ENCODE measurements at places on chromosomes 11 and 22.
A peak's percentile ranks its signal among the peaks of the same experiment; 100 is the strongest.

- no peak for DNase-seq
Measured at GRCh38 chr22:40714499-40715337, 35.4 kb downstream of the MCHR1 start.

DNA sequence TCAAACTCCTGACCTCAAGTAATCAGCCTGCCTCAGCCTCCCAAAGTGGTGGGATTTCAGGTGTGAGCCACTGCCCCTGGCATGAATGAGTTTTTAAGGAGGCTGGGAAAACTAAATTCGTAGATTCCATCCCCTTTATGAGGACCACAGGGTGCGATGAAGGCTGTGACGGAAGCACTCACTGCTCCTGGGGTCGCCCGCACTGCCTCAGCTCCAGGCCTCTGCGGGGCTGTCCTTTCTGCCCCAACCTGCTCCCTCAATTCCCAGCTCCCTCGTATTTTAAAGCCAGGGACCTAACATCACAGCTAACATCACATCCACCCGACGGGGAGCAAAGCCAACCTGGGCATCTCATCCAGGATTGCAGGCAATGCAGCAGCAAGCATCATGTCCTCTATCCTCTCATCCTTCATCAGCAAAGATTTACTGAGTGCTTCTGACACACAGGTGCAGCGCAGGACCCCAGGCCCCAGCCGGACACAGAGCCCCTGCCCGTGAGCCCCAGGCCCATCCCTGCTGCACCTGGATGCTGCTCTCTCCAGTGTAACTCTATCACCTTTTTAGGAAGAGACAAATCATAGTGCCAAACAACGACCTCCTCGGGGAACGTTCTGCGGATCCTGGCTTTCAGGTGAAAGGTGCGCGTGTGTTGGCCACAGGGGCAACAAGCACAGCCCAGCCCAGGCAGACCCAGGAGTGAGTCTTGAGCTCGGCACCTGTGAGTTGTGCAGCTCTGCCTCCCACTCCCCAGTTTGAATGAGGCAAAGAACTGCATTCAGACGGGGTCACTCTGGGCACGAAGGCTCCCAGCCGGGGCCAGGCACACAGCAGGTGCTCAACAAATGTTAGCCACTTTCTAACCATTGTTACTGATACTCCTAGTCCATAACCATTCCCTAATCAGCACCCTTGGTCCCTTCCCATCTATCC is 134.3 kb downstream of the CRYBB2 start:
- DNase-seq, result no peak

- DNase-seq, result no peak
Measured at GRCh38 chr22:37427711-37428635, 694 bp upstream of the ELFN2 start.

GRCh38 chr22:43129426-43130425 is 13.5 kb downstream of the MCAT start:
- DNase-seq, result no peak

DNA sequence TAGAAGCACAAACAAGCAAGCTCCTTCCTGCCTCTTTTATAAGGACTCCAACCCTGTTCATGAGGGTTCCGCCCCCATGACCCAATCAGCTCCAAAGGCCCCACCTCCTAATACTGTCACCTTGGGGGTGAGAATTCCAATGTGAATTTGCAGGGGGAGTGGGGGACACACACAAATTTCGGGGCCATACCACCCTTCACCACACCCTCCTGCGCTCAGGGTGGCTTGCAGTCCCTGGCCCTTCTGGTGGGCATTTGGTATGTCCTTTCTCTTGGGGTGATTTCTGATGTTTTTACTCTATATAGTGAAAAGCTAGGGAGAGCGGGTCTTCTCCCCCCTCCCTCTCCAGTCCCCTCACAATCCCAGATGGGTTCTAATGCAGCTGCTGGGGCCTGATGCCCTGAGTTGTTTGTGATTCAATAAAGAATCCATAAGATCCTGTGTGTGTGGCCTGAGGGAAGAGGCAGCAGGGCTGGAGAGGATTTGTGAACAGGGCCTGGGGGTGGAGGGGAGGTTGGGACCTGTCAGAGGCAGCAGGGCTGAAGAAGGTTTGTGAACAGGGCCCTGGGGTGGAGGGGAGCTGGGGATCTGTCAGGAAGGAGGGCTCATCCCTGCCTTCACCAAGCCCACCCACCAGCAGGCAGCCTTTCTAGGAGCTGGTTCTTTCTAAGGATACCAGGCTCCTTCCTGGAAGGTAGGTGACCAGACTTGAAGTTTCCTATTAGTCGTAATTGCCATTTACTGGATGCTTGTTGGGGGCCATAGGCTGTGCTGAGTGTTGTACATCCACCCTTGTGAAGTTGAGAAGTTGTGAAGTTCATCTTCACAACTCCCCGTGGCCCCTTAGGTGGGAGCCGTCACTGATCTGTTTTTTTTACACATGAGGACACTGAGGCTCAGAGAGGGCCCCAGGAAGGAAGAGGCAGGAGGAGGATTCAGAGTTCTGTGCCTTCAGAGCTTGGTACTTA is 7.9 kb downstream of the SLC35C1 start:
- no peak for DNase-seq

DNA sequence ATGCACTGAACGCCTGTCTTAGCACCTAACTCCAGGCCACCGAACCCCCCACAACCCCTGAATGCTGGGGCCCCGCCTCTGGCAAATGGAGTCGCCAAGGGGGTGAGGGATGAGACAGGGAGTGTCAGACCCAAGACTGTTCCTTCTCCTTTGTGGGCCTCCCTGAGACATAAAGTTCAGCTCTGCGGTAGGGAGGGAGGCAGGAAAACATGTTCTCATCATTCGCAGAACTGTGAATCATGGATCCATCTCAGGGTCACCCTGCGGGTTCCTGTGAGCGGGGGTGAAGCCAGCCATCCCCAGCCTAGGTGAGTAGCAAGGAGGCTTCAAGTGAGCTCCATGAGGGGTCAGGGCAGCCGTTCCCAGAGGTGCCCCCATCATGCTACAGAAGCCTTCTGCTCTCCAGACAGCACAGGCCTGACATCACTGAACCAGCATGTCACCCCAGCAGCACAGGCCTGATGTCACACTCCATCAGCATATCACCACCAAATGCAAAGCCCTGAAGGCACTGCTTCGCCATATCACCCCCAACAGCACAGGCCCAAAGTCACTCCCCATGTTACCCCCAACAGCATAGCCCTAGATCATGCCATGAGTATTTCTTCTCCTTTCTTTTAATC is 27.2 kb downstream of the TMPRSS6 start:
- DNase-seq, result no peak

DNA sequence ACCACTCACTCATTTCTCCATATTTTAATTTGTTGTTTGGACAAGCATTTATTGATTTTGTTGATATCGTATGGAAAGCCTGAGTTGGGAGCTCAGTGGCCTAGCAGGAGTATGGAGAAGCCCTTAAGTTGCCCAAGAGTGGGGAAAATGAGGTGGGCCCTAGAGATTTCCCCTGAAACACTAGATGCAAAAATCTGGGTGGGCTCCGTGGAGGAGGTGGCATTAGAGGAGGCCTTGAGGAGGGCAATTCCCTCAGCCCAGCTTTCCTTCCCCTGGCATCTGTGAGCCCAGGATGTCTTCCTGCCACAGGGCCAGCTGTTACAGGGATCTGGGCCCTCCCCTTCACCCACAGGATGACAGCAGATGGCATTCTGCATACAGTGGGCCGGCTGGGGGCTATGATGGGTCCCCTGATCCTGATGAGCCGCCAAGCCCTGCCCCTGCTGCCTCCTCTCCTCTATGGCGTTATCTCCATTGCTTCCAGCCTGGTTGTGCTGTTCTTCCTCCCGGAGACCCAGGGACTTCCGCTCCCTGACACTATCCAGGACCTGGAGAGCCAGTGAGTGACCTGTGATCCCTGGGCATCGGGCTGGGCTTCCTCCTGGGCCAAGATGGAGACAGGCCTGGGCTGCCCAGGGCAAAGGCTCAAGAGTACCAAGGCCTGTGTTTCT is 21.6 kb upstream of the SLC22A12 start:
- DNase-seq, result no peak

DNA sequence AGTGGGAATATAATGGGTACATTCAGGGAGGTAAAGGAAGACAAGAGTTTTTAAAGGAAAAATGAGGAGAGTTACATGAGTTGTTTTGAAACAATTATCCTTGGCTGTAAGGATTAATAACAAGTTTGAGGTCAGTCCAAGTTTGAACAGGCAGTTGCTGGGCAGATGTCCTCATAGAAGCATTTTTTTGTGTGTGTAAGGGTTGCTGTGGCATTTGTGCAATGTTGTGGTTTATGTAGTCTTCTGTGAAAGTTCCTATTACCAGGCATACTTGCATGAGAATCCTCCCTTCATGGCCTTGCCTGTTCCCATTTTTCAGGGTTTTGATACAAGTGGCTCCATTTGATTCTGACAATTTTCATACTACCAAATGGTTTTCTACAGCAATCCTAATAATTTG is 400.2 kb downstream of the KCNA4 start:
- DNase-seq, result no peak

GRCh38 chr22:47918276-47918921 is 1155.9 kb downstream of the TBC1D22A start:
- no peak for DNase-seq

GRCh38 chr22:45188779-45189178 is 25.1 kb downstream of the NUP50 start:
- DNase-seq, result peak; percentile 56

- DNase-seq, result no peak
Measured at GRCh38 chr11:76667856-76668255, 2.7 kb downstream of the LRRC32 start.

DNA sequence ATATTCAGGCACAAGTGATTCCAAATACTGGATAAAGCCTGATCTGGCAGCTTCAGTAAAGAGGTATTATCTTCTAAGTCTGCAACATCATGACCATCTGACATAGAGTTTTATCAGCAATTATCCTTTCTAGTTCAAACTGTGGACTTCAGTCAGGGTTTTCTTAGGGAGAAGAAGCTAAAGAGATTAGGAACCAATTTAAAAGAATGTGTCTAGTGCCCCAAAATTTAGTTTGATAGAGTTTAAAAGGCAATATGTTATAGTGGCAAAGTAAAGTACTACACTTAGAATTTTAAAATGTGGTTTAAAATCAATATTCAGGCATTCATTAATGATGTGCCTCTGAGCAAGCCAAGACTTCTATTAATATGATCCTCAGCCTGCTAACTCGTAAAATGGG is 5.4 kb downstream of the PAK1 start:
- DNase-seq, result no peak

DNA sequence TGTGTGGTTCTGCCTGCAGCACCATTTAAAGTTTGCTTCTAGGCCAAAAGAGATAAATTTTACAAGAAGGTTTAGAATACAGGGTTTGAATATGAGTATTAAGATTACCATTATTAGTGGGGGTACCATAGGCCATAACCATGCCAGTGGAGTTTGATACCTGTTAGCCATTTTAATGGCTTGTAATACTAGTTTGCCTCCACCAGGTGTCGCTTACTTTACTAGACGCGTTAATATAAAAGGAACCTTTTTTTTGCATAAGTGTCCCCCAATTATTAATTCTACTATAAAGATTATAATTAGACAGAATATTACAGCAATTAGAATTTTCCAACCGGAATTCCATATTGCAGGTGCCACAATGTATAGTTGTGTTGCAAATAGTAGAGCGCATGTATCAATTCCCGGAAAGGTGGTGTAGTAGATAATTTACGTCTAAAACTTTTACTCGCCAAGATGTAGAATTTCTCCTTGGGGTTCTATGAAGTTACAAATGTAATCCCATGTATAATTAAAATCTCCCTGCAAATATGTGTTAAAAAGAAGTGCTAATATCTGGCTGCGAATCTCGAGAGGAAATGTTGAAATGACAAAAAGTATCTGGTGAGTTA is 16.1 kb downstream of the MS4A6E start:
- peak; percentile 53 for DNase-seq

DNA sequence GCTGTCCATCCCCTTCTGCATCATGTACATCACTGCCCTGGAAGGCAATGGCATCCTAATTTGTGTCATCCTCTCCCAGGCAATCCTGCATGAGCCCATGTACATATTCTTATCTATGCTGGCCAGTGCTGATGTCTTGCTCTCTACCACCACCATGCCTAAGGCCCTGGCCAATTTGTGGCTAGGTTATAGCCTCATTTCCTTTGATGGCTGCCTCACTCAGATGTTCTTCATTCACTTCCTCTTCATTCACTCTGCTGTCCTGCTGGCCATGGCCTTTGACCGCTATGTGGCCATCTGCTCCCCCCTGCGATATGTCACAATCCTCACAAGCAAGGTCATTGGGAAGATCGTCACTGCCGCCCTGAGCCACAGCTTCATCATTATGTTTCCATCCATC is 337 bp downstream of the OR52B6 start:
- DNase-seq, result no peak

DNA sequence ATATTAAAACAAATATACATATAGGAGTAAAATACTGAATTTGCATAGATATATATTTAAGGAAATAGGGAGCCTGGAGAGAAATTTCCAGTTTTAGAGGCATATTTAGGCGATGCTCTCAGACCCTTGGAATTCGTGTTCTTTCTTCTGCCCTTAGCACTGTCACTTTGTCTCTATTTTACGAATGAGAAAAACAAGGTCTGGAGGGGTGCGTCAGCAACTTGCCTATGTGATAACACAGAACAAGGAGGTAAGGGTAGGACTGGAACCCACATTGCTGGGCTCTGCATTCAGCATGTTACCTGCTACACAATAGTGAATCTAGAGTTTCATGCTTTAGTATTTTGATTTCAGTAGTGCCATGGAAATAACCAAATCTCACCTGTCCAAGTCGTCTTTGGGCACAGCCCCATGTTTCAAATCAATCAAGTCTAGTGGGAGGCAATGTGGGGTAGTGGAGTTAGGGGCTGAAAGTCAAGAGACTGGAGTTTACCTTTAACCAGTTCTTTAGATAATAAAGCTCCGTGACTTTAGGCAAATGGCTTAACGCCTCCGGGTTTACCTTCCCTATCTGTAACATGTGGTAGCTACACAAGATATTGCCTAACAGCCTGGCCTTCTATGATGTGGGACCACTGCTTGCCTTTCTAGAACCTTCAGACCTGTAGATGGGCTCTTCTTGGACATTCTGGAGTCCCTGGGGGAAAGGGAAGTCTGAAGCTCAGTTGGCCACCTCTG is 44.8 kb upstream of the AMPD3 start:
- peak; percentile 92 for DNase-seq

GRCh38 chr11:67673902-67674301 is 521 bp downstream of the ALDH3B2 start:
- no peak for DNase-seq

GRCh38 chr22:44449683-44450425 is 48.2 kb downstream of the RTL6 start:
- DNase-seq, result no peak

GRCh38 chr11:44837661-44838060 is 110.9 kb downstream of the TSPAN18 start:
- DNase-seq, result peak; percentile 54
